A549 treated with GW870086 at 1 μM for 4 hours (cell line): ENCODE measurements at places on chromosomes 2 and 18. TPM values are rescaled to one million over a fixed set of nuclear protein-coding genes. Genes with fewer than 3 reads are reported as not detected.

The KLHL29 gene
- 5.2 to 7.2 TPM (median 6.3 TPM) in 5 replicates for total RNA-seq

The SLC16A14 gene
- 0.43 to 1.6 TPM (median 0.80 TPM) in 5 replicates for total RNA-seq

The IL1RL1 gene
- total RNA-seq = 0.53 to 1.4 TPM (median 0.83 TPM) in 5 replicates

The SF3B1 gene
- 123 to 175 TPM (median 131 TPM) in 5 replicates for total RNA-seq

The KCNG2 gene
- not detected in 5 replicates for total RNA-seq

The HOXD1 gene
- 0.10 to 0.22 TPM (median 0.20 TPM) in 4 of 5 replicates, not detected in the other for total RNA-seq

The GREB1 gene
- total RNA-seq = 1.7 to 3.7 TPM (median 3.0 TPM) in 5 replicates

The TRPM8 gene
- 0.03 to 0.49 TPM (median 0.28 TPM) in 5 replicates for total RNA-seq

The CCBE1 gene
- total RNA-seq = 6.3 to 13.3 TPM (median 11.6 TPM) in 5 replicates
